Prostate gland (tissue), 2 donors: ENCODE measurements at places on chromosomes 13 and 19.

GRCh38 chr13:38228322-38228721, 121.3 kb upstream of the UFM1 start:
- no peak for DNase-seq

DNA sequence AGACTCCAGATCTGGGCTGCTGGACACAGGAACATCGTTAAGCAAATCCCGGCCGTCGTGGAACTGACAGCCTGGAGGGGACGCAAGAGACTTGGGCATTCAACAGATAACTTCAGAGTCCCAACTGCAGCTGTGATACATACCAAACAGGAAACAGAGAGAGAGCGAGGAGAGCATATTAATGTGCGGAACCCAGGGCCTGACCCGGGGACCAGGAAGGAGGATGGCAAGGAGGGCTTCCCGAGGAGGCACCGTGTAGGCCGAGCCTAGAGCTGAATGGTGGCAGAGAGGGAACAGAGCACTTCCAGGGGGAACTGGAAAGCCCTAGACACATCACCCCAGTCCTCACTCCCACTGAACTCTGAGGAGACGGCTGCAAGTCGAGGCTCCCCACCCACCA, 68.1 kb downstream of the SIPA1L3 start:
- DNase-seq, result no peak

DNA sequence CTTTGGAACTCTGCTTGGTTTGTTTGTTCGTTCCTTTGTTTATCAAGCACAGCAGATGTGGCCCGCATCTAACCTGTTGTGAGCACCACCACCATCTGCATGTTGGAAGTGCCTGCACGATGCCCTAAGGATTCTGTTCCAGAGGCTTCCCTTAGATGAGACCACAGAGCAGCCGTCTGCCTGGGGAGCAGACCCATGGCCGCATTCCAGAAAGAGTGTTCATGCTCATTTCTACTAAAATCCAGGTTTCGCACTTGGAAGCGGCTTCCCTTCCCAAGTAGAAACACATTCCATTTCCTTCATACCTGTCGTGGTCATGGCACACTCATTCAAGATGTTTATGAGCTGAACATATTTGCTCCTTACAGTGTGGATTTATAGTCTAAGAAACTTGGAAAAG, 27.2 kb downstream of the COL4A2 start:
- DNase-seq, result no peak

- no peak for DNase-seq
These were observed 154.0 kb upstream of the GPR12 start for GRCh38 chr13:26914624-26915023.

DNA sequence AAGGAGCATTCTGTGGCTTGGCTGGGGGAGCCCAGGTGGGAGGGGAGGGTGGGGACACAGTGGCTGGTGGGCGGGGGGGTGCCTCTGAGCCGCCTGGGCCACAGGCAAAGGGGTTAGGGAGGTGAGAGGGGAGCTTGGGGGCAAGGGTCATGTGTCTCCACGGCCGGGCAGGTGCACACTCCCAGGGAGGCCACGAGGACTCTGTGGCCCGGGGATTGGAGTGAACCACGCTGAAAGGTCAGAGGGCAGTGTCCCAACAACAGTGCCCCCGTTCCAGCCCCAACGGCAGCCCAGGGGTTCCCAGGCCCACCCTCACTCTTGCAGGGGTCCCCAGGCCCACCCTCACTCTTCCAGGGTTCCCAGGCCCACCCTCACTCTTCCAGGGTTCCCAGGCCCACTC, 9.6 kb downstream of the C2CD4C start:
- DNase-seq, result no peak

- no peak for DNase-seq
These were observed 7.2 kb downstream of the GADD45B start for GRCh38 chr19:2483084-2483483.
